ENCODE measurements at places on chromosomes 6 and 20.

- no peak for DNase-seq
Observed at GRCh38 chr6:54301770-54302169, 6.5 kb upstream of the TINAG start.

DNA sequence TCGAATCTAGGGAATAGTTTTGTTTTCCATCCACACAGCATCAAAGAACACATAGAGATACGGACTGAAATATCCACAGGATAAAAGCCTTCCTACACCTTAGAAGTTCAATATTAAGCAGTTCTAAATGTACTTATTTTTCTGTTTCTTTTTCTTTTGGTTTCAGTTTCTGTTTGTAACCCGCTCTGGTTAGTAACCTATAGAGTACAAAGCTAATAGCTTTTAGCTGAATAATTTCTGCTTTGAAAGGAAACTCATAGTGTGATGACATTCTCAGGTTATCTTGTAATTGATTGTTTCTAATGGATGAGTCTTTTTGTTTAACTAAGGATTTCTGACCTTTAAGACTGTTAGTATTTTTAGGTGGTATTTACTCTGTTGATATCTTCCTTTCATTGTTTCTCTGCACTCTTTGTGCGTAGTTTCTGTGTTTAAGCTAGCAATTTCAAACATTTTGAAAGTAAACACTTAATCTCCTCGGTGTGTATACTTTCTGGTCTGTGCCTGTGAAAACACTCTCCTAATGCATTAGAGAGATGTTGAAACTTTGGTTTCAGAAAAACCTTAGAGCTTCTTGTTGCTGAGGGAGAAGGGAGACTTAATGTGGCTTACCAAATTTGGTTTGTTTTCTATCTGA, 385.5 kb downstream of the HDGFL1 start:
- no peak for DNase-seq

- no peak for DNase-seq
Observed at GRCh38 chr6:80608881-80609280, 502.4 kb downstream of the BCKDHB start.

GRCh38 chr6:145548933-145549648, 186.2 kb downstream of the EPM2A start:
- no peak for DNase-seq
